Motor neuron (in vitro differentiated cells): ENCODE measurements at places on chromosomes 16 and 17.

GRCh38 chr16:58243528-58244004, 45.7 kb upstream of the CSNK2A2 start:
- no peak for ATAC-seq

DNA sequence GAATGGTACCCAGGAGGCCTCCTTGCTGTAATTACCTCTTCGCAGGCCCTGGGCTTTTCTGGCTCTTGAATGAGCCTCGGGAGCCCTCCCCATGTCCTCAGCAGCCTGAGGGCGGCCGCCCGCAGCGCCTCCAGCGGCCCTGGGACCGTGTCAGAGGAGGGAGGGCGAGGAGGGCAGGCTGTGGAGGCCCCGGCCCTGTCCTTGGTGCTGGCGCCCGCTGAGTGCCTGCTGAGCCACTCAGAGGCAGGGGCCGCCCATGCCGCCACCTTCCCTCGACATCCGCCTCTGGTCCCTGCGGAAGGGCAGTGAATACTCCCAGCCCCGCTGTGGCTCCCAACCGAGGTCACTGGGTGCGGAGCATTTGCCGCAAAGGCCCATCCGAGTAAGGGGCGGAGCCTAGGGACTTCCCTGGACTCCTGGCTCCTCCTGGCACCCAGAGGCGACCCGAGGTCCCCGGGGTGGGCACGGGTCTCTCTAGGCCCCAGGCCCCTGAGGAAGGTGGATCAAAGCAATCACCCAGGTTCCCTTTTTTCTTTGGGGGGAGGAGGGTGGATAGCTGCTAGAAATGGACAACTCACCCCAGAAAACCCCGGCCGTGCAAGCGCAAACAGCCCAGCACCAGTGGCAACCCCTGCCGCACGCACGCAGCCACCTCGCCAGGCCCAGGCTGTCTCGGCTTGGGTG, 2.8 kb downstream of the RBFOX3 start:
- ATAC-seq = peak; percentile 67

- ATAC-seq = no peak
Measured at GRCh38 chr17:77441130-77441920, 300.6 kb downstream of the SEC14L1 start.

GRCh38 chr17:65785109-65785508, 223.7 kb upstream of the AXIN2 start:
- peak; percentile 59 for ATAC-seq

- no peak for ATAC-seq
Measured at GRCh38 chr17:55825213-55825612, 74.4 kb downstream of the PCTP start.

GRCh38 chr16:66618588-66619375, 14.3 kb downstream of the CMTM3 start:
- ATAC-seq = no peak

- ATAC-seq = peak; percentile 97
Measured at GRCh38 chr17:38444151-38444550, 15.9 kb downstream of the ARHGAP23 start.

- ATAC-seq = peak; percentile 40
Measured at GRCh38 chr16:75256696-75257343, 5.4 kb upstream of the BCAR1 start.

DNA sequence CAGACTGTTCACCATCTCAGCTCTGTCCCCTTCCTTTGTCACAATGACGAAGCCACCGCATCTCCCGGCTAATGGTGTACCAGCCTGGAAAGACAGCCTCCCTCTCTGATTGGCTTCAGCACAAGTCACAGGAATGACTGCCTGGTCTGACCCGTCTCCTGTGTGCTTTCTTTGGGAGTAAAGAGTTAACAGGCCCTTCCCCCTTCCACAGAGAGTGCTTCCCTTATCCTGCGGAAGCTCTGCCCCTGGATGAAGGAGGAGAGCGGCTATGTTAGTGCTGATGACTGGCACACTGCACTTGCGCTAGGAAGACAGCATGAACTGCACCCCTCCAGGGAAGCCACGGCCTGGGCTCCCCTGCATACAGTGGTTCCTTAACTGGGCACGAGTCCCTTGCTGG, 11.3 kb downstream of the USB1 start:
- ATAC-seq = no peak

GRCh38 chr17:61846088-61846487, 17.2 kb downstream of the BRIP1 start:
- ATAC-seq = no peak
